Stimulated activated CD4-positive, alpha-beta T cell treated with anti-CD3 and anti-CD28 coated beads, Interleukin-1b, Interleukin-23, amount 100 ng/mL, for 1 hour (primary cell): ENCODE measurements at places on chromosomes 13 and 19.

DNA sequence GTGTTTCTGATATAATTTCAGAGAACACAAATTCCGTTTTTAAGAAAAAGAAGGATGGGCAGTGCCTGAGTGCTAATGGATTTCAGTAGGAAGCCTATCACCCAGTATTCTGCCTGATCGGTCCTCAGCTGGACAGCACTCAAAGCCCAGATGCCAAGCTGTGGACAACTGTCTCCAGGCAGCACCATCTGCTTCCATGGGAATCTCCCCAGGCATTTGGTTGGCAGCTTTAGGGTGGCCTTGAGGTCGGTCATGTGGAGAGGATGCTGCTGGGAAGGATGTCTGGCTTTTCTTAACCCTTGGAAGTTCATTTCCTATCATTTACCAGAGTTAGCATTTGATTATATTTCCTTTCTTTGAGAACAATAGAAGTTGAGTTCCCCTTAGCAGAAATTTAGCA, 311.7 kb downstream of the TBC1D4 start:
- DNase-seq = no peak

- DNase-seq = no peak
These were observed 15.1 kb downstream of the CCDC97 start for GRCh38 chr19:41324921-41325639.

DNA sequence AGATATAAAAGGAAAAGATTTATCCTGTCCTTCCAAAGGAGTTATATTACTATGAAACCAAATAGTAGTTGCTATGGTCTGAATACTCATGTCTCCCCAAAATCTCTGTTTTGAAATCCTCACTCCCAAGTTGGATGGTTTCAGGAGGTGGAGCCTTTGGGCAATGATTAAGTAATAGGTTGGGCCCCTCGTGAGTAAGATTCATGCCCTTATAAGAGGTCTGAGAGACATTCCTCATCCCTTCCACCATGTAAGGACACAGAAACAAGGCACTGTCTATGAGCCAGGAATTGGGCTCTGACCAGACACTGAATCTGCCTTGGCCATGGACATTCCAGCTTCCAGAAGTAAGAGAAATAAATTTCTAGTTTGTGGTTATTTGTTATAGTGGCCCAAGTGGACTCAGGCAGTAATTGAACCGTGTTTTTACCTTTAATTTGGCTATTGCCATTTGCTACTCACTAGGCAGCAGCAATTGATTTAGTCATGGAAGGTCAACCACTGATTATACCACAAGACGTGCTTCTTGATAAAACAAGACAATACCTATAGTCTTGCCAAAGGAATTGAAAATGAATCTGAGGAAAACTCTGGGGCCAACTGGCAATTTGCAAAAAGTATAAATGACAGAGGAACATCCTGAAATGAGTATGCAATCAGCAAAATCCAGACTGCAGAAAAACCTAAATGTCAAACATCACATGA, 717.4 kb upstream of the SPRY2 start:
- DNase-seq = no peak

- DNase-seq = no peak
These were observed 10.6 kb downstream of the NFIX start for GRCh38 chr19:13005861-13006370.

GRCh38 chr13:44415815-44416214, 42.2 kb downstream of the SERP2 start:
- no peak for DNase-seq

DNA sequence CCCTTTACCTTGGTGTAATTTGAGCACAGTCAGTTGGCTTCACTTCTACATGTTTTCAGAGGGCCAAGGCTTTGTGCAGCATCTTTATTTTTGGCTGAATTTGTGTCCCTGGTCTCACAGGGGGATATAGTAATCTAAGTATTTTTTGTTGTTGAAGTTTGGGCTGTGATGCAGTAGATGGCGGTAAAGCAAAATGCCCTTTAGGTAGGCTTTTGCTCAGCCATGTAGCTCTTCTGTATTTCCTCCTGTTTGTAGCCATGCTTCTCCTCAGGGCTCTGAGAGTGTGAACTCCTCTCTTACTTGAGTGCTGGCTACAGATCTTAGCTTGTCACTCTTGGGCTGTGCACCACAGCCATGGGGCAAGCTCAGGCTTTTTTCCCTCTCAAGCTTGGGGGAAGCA, 328.6 kb downstream of the SLITRK5 start:
- DNase-seq = no peak

DNA sequence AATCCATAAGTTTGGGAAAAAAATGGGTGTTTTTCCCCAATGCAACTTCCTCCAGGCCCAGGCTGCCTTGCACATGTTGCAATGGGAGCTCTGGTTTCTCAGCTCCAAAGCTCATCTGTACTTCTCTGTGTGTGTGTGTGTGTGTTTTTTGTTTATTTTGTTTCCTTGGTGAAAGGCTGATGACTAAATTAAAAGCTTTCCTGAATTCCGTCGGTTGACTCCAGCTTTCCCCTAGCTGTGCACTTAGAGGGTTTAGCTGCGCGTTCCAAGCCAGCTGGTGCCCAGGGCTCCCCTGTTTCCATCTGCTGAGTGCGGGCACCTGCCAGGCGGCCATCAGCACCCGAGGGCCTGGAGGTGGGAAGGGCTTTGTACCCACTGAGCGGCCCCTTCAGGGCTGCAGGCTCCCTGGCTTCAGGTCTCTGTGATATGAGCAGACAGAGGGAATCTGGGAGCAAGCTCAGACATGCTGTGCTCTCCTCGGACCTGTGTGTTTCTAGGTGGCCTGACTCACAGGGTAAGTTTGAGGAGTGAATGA, 129.1 kb upstream of the SOX1 start:
- no peak for DNase-seq

GRCh38 chr19:46841458-46842083, 9.1 kb downstream of the AP2S1 start:
- no peak for DNase-seq

- no peak for DNase-seq
These were observed 6.8 kb downstream of the SHANK1 start for GRCh38 chr19:50712833-50713232.

GRCh38 chr13:93118081-93118615, 108.5 kb upstream of the GPC6 start:
- no peak for DNase-seq

DNA sequence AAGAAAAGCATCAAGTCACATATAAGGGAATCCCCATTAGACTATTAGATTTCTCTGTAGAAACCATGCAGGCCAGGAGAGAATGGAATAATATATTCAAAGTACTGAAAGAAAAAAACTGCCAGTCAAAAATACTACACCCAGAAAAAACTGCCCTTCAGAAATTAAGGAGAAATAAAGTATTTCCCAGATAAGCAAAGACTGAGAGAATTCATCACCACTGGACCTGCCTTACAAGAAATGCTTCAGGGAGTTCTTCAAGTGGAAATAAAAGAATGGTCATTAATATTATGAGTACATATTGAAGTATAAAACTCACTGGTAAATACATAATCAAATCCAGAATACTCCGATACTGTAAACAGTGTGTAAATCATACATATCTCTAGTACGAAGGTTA, 35.9 kb downstream of the VWA8 start:
- no peak for DNase-seq

DNA sequence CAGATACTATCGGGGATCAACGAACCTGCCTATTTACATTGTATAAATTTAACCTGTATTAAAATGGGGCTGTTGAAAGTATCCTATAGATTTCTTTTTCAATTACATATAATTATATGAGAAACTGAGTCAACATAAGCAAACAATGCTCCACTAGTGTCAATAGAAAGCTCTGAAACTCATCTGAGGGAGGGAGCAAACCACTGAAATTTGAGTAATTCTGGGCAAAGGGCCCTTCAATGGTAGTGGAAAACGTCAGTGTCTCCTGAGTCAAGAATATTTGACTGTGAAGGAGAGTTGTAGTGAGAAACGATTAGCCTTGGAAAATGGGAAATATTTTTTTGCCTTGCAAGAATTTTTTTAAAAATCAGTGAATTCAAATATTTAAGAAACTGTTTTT, 17.6 kb upstream of the VN1R4 start:
- DNase-seq = no peak

DNA sequence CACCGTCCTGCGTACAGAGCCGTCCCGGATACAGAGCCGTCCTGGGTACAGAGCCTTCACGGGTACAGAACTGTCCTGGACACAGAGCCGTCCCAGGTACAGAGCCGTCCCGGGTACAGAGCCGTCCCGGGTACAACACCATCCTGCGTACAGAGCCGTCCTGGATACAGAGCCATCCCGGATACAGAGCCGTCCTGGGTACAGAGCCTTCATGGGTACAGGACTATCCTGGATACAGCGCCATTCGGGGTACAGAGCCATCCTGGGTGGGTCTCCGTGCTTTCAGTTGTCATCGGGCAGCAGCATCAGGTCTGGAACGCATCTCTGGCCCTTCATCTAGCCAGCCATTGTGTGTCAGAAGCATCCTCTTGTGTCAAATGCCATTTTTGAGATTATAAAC, 222.3 kb upstream of the SOX1 start:
- DNase-seq = no peak

- no peak for DNase-seq
These were observed 194.5 kb downstream of the DACH1 start for GRCh38 chr13:71672512-71672911.

- DNase-seq = no peak
These were observed 16.6 kb downstream of the CKM start for GRCh38 chr19:45306040-45306439.

- no peak for DNase-seq
These were observed 436.7 kb upstream of the ZNF507 start for GRCh38 chr19:31908496-31909225.

GRCh38 chr19:2428321-2428690, 920 bp upstream of the TIMM13 start:
- no peak for DNase-seq

DNA sequence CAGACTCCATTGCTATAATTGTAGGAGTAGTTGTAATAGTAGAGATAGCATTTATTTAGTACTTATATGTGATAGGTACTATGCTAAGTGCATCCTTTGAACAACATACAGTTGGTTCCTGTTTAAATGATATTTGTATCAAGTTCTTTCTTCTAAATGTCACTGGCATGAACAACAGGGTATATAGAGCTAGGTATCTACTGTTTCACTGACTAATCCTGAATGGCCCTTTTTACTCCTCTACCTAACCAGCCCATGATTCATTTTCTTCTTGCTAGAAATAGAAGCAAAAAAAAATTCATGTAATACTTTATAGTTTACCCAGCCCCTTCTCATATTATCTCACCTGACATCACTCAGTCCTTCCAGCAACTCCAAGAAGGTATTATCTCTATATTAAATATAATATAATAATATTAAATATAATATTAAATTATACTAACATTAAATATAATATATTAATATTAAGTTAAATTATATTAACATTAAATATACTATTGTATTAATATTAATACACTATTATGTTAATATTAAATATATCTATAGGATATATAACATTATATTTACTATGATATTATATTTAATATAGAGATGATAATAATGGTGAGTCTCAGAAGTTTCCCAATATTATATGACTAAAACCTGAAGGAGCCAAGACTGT, 74.2 kb downstream of the FRY start:
- no peak for DNase-seq

DNA sequence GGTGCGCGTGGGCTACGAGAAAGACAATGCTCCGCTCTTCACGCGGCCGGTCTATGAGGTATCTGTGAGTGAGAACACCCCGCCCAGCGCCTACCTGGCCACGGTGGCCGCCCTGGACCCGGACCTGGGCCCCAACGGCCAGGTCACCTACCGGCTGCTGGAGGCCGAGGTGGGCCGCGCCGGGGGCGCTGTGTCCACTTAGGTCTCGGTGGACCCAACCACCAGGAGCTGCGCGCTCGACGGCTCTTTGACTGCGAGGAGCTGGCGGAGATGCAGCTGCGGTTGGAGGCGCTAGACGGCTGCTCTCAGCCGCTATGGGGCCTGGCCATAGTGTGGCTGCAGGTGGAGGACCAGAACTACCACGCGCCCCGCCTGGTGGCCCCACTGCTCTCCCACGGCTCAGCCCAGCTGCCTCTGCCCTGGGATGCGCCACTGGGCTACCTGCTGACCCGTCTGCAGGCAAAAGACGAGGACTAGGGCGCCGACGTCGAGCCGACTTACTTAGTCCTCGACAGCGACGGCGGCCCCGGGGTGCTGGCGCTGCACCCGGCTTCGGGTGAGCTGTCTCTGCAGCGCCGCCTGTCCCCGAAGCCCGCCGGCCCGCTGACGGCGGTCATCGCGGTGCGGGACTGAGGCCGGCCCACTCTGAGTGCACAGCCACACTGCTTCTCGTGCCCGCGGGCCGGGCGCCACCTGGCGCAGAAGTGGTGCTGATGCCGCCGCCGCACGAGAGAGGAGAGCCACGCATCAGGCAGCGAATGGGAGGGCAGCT, 173.0 kb downstream of the OLFM4 start:
- no peak for DNase-seq

DNA sequence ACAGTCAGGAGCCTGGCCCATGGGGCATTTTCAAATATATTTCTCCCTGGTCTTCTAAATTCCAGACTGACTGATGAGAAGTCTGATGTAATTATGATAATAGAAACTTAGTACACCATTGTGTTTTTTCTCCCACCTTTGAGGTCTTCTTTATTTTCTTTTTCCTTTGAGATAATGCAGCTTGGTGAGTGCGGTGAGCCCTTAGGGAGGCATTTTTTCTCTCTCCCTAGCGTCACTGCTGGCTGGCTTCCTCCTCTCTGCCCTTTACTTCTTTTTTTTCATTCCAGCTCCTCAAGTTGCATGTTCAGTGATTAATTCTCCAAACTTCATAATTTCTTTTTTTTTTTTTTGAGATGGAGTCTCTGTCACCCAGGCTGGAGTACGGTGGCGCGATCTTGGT, 12.8 kb upstream of the CDC42EP5 start:
- no peak for DNase-seq

DNA sequence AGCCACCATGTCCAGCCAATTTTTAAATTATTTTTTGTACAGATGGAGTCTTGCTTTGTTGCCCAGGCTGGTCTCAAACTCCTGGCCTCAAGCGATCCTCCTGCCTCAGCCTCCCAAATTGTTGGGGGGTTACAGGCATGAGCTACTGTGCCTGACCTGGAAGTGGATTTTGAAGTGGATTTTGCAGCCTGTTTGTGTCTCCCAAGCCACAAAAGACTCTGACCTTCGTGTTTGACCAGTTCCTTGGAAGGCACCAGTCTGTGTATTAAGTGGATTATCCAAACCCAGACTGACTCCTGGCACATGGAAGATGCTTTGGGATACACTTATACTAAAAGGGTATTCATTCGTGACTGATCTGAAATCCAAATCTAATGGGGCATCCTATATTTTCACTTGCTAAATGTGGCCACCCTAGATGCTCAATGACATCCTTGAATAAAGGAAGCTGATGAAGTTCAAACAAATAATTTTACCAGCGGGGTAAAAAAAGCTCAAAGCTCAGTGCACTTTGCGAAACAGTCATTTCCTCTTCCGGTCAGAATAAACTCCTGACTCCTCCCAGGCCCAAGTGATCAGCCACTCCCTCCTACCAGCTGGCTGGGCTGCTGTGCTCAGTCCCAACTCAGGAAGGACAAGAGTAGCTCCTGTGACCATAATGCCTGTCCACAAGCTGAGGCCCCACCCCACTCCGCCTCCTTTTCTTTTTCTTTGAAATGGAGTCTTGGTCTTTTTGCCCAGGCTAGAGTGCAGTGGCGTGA, 32.6 kb upstream of the GATAD2A start:
- DNase-seq = no peak
